Stimulated activated CD8-positive, alpha-beta memory T cell treated with anti-CD3 and anti-CD28 coated beads, Interleukin-15, amount 100 ng/mL, for 24 hours (primary cell): ENCODE measurements at places on chromosomes 4 and X.

DNA sequence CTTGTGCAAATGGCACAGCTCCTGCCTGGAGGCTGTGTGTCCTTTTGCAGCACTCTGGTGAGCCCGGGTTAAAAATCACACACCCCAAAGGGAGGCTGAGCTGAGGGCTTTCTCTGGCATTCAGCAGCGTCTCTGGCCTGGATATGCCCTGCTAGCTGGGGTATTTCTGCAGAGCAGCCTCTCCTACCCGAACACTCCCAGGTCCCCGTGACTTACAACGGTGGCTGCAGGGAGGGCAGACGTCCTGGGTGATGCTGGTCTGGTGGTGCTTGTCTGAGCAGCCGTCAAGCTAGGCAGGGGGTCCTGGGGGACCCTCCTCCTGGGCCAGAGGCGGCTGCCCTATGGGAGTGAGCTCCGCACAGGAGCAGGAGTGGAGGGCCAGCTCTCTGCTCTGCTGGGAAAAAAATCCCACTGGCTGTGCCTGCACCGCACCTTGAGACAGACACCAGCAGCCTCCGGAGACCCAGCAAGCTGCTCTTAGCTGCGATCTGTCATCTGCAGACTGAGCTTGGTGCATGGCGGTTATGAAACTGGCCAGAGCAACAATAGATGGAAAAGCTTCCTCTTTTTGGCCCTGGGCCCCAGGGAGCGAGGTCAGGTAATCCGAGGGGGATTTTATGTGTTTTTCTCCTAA, 41.3 kb upstream of the ASMTL start:
- DNase-seq = no peak

- no peak for DNase-seq
Measured at GRCh38 chr4:182894681-182895275, 22.4 kb downstream of the DCTD start.

- DNase-seq = no peak
Measured at GRCh38 chr4:3313556-3314228, 20.9 kb downstream of the RGS12 start.

GRCh38 chrX:140821280-140821679, 111.7 kb downstream of the LINC00632 start:
- DNase-seq = no peak

GRCh38 chr4:76639288-76639687, 204.3 kb downstream of the SHROOM3 start:
- DNase-seq = no peak

GRCh38 chrX:72620550-72621145, 48.0 kb upstream of the HDAC8 start:
- DNase-seq = no peak

DNA sequence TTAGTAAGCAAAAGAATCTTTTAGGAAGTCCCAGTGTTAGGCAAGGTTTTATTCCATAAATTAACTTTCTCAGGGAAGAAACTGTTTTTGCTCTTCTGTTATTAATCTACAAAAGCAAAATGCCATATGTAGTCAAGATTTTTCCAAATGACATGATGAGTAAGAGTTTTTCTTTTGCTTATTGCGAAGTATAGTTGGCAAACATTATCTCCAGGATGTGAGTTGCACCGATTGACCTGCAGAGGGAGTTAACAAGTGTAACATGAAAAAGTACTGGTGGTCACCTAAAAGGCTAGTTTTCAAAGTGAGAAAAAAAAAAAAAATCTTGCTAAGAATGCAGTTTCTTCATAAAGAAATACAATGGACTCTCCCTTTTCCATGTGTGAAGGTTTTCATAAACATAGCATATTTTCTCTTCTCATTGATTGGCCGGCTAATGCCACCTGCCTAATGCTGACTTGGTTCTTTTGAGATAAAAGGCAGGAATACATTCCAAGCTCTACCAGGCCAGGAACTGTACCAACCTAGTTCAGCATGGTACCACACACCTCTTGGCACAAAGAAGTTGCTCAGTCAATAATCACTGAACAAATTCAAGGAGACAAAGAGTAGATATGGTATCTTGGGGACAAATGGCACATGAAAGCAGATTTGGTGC, 100.2 kb downstream of the LNX1 start:
- DNase-seq = no peak

DNA sequence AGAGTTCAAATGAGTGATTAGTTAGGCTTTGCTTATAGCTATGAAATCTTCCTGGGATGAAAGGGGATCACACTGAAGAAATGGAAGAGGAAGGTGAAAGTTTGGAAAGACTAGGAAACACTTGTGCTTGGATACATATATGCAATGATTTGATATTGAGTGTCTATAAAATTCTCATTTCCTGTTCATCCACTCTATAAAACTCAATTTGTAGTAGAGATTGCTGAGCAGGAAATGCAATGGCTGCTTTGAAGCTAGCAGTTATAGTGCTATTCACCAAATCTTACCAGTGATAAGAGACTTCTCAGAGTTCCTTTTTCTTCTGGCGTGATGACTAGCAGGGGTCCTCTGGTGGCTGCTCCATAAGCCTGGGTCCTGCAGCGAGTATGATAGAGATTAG, 128.1 kb upstream of the HPF1 start:
- no peak for DNase-seq

DNA sequence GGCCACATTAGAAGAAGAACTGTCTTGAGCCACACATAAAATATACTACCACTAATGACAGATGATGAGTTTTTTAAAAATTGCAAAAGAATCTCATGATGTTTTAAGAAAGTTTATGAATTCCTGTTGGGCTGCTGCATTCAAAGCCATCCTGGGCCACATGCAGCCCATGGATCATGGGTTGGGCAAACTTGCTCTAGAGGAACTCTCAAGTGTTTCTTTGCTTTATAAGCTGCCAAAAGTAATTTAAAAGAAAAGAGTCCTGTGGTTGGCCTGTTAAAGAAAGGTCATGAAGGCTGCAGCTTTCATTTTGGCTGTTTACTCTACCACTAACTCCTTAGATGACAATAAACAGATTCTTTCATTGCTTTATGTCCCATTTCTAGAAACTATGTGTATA, 218.2 kb downstream of the SCFD2 start:
- no peak for DNase-seq

DNA sequence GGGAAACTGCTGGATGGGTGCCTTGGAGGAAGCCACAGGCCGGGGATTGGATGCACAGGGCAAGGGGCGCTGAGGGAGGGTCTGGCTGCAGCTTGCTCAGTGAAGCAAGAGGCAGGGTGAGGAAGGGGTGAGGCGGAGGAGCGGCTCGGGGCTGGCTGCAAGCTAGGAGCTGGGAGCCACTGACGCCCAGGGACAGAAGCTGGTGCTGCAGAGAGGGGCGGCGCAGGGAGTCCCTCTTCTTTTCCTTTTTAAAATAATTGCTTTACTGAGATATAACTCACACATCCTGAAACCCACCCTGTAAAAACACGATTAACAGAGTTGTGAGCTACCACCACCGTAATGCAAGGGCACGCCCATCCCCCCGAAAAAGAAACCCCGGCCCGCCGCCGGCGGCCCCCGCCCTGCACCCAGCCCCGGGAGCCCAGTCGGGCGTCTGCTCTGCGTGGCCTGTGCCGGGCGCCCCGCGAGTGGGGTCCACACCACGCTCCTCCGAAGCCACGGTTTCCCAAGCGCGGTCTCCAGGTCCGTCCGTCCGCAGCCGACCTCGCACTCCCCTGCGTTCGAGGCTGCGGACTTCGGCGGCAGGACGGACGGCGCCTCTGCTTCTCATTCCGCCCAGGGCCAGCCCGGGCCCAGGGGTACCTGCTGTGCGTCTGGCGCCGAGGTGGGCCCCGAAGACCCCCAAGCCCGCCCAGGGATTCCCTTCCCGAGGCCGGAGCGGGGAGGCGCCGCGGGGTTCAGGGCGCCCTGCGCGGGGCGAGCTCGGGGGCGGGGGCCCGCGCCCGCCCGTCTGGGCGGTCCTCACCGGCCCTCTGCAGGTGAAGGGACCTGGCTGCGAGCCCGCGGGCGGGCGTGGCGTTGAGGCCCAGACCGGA, 866 bp upstream of the UVSSA start:
- DNase-seq = peak; percentile 22

DNA sequence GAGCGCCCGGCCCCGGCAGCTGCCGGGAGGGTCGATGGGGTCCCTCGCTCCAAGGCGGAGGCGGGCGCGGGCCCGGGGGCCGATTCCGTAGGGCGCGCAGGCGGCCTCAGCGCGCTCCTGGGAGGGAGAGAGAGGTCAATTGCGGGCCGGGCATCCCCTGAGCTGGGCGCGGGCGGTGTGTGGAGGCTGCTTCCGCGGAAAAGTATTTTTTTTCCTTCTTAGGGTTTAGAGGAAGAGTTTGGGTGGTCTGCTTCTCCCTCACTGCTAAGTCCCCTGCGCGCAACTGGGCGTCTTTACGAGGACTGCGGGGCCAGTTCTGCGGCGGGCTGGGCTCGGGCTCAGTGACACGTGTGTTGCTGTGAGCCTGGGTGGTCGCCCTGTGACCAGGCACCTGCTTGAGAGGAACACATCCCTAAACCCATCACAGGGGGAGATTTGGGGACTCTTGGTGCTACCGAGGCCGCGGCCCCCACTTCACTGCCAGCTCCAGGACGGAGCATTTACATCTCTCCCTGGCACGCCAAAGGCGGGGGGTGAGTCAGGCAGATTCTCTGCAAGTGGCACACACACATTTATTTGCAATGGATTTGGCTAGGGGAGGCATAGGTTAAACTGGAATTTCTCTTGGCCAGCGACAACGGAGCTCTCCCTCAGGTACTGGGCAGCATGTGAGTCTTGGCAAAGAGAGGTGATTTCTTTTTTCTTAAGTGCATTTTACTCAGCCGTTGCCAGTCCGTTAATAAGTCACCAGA, 151.2 kb upstream of the SLC4A4 start:
- DNase-seq = no peak

GRCh38 chrX:106752101-106752678, 25.7 kb downstream of the RNF128 start:
- DNase-seq = no peak

DNA sequence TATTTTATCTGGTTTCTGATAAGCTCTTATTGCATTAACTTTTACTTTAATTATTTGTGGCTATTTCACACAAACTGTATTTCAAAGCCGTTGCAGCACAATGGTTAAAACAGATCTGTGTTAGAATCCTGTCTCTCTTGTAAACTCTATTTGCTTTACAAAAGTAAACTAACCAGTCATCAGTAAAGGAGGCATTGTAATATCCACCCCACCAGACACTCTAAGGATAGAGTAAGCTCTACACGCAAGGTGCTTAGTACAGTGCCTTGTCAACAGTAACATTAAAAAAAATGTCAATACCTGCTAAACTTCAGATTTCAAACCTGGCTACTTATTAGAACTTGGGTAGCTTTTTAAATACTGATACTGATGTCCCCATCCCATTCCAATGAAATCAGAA, 228.4 kb downstream of the RCHY1 start:
- no peak for DNase-seq

GRCh38 chrX:10195425-10195824, 38.6 kb downstream of the CLCN4 start:
- DNase-seq = no peak

GRCh38 chr4:140738139-140738538, 18.0 kb downstream of the TBC1D9 start:
- DNase-seq = no peak

DNA sequence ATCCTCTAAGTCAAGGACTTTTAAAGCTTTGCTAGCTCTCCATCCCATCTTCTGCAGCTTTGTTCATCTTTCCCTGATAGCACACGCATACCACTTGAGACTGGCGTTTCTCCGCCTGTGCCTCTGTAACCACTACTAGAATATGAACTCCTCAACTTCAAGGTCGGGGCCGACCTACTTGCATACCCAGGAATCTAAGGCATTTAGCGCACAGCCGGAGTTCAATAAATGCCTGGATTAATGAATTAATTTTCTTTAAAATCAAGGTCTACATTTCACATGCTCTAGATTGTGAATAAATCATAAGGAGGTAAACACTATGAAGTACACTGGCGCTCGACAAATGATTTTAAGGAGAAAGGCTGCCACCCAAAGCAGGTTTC, 89.3 kb downstream of the HNRNPD start:
- DNase-seq = no peak

GRCh38 chr4:179372746-179373145, 1930.5 kb upstream of the AGA start:
- DNase-seq = no peak

GRCh38 chr4:54971474-54971950, 153.9 kb downstream of the KDR start:
- no peak for DNase-seq

GRCh38 chrX:110146521-110146920, 143.6 kb downstream of the TMEM164 start:
- DNase-seq = no peak

DNA sequence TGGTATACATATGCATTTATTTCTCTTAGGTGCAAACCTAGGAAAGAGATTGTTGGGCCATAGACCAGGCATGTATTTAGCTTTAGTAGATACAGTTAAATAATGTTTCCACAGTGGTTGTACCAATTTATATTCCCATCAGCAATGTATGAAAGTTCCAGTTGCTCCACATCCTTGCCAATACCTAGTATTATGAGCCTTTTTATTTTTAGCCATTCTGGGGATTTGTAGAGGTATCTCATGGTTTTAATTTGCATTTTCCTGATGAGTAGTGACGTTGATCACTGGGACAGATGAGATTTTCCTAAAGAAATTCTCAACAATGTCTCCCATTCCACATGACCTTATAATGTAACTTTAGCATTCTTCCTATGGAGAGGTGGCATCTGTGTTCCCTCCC, 56.9 kb downstream of the SUPT20HL2 start:
- no peak for DNase-seq

DNA sequence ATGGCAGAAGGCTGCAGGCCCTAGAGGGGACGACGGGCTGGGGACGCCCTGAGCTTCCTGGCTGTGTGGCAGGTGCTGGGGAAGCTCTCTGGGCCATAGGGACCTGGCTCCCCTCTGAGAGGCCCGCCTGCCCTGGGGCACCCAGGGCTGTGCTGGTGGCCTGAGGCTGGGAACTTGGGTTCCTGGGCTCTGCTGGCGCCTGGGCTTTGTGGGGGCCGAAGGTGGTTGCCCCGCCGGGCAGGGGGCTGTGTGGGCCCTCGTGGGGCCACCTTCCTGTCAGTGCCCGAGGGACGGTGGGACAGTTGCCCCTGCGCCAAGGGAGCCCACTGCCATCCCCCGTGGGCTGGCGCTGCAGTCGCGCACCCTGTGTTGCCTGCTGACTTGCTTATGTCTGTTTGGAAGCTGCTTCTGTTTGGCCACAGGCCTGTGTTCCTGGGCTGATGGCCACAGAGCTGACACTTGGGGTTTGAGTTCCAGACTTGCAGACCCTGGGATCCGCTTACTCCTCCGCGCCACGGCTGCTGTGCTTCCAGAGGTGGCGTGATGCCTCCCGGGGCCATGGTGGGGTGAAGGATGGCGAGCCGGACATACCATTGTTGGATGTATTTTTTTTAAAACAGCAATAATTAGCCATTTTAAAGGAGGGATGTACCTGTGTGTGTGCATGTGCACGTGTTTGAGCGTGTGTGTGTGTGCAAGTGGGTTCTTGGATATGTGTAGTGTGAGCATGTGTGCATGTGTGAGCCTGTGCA, 8.5 kb downstream of the NAT8L start:
- no peak for DNase-seq

- no peak for DNase-seq
Measured at GRCh38 chr4:80301884-80302283, 33.6 kb upstream of the CFAP299 start.

- no peak for DNase-seq
Measured at GRCh38 chr4:113958766-113959538, 20.5 kb downstream of the ARSJ start.

GRCh38 chrX:24768556-24768955, 74.8 kb downstream of the POLA1 start:
- DNase-seq = no peak
